Hematopoietic multipotent progenitor cell (in vitro differentiated cells): ENCODE measurements at places on chromosomes 5 and 9. TPM values are rescaled to one million over a fixed set of nuclear protein-coding genes. Genes with fewer than 3 reads are reported as not detected.

The ICE1 gene
- 11.6 TPM for total RNA-seq

The NMUR2 gene
- not detected for total RNA-seq

The RANBP17 gene
- total RNA-seq, result 12.4 TPM

DNA sequence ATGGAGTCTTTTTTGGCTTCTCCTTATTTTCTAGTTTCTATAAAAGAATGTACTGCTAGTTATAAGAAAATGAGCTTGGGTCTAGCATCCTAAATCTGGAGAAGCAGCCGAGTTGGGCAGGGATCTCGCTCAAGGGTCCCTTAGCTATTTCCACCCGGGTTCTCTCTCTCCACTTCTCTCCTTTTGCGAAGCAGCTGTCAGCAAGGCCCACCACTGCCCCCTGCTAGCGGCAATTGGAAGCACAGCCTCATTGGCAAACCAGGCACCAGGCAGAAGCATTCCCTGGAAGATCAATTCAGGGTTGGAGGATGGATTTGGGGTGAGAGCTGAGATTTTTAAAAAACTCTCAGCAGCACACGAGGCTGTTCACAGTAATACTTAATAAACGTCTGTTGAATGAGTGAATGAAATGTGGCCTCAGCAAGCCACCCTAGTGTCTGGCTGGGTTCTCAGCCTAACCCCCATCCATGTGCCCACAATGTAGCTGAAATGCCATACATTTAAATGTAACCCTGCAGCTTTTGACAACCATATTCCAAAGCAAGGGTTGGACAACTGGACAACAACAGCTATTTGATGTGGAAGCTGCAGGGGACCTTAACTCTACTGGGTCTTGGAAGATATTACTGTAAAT lies 34.6 kb upstream of the TNIP1 start:
- DNase-seq, result peak; percentile 56

DNA sequence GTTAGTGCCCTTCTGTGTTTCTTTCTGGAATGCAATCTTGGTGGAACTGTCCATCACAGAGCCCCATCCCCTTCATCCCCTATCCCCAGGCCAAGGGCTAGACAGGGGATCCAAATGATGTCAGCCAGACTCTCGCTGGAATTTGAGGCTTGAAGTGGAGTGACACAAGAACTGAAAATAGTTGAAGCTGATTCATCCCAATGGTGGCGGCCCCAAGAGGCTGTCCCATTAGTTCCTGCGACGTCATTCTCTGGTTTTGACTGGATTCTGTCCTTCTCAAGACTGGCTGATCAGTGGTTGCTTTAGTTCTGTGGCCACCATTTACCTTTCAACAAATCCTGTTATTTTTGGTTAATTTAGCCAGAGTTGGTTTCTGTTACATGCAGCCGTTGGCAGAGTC lies 59.9 kb downstream of the SUB1 start:
- no peak for DNase-seq
